ENCODE measurements at places on chromosomes 12 and 14.

GRCh38 chr12:8698132-8698851 lies 501 bp downstream of the RIMKLB start:
- peak; percentile 84 for DNase-seq

GRCh38 chr14:82935691-82936090 lies 1402.0 kb upstream of the SEL1L start:
- DNase-seq, result no peak

DNA sequence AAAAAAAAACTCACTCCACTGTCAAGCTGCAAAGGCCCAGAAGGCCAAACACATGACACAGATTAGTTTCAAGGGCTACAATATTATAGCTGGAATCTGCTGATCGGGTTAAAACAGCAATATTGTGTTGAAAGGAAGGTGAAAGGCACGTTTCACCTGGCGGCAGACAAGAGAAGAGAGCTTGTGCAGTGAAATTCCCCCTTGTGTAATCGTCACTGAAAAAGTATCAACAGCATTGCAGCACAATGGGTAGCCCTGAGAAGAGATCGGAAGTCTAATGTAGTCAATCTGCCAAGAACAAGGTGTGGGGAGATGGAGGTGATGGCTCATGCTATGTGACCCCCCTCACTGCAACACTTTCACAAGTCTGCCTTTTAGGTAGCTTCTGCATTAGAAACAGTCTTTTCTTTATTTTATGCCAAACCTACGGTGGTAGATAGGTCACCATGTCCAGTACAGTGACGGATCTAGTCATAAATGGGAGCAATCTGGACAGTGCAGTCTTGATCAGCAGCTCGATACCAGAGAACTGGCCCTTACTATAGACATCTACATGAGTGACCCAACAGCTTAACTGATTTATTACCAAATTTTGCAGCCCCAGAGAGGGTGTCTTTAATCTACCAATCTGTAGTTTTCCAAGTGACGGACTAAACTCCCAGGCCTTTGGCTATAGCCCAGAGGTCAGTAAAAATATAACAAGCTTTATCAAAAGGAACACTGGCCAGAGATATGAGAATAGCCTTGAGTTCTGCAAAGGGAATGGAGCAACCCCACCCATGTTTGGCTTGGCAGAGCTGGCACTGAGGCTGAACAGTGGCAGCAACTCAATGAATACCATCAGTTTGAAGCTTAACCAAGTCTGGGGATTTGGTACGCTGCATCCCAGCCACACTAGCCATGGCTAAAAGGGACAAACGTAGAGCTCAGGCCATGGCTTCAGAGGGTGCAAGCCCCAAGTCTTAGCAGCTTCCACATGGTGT lies 35.4 kb downstream of the SPTSSA start:
- DNase-seq, result no peak

DNA sequence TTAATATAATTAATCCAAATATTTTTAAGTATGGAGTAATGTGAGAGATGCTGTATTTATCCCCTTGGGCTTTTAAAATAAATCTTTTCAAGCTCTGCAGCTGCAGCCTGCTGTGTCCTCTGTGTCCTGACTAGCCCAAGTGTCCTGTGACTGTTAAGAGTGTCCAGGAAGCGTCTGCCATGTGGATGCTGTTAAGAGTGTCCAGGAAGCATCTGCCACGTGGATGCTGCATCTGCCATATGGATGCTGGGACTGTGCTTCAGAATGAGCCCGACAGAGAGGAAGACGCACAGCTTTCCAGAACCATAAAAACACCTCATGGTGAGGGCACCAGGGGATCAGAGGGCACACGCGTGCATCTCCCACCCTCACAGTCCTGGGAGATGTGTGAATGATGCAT lies 307.2 kb downstream of the ADGRD1 start:
- no peak for DNase-seq

DNA sequence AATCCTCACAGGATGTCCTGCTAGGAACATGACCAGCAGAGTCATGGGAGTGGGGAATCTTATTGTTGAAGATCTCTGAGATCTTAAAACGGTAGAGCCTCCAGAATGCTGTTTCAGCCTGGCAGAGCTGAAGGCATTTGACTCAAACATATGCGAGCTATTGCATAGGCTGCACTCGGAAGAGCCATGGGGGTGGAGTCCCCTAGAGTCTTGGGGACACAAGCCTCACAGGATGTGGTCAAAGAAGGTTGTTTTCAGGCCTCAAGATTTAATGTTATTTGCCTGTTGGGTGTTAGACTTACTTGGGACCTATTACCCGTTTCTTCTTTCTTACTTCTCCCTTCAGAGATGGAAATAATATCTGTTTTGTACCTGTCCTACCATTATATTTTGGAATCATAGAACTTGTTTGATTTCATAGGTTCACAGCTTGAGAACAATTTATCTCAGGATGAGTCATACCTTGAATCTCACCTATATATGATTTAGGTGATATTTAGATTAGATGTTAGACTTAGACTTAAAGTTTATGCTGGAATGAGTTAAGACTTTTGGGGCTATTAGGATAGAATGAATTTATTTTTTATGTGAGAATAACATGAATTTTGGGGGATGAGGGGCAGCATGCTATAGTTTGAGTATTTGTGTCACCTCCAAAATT lies 172.2 kb upstream of the ATP2B1 start:
- no peak for DNase-seq

DNA sequence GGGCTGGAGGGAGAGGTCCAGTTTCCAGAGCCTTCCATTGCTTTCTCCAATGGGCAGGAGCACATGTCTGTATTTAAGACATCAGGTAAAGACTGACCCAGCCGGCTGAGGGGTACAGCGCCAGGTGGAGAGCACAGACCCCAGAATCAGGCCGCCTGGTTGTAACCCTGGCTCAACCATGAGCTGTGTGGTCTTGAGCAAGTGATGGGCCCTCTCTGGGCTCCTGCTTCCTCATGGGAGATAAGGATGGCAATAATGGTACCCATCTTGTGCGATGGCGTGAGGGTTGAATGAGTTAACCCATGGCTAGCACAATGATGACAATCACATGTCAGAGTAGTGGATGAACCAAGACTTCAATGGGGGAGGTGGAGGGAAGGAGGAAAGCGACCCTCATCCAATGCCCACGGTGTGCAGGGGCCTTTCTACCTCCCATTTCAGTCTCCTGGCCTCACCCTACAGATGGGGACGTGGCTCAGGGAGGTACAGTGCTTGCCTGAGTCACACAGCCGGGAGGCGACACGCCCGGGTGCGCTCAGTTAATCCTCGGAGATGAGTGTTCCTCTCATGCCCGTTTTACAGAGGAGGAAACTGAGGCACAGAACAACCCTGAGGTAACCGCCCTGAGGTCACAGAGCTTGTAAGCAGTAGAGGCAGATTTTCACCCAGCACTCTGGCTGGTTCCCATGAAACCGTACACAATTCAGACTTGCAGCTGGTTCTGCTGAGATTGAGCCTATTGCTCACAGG lies 163.9 kb downstream of the RBM19 start:
- no peak for DNase-seq

DNA sequence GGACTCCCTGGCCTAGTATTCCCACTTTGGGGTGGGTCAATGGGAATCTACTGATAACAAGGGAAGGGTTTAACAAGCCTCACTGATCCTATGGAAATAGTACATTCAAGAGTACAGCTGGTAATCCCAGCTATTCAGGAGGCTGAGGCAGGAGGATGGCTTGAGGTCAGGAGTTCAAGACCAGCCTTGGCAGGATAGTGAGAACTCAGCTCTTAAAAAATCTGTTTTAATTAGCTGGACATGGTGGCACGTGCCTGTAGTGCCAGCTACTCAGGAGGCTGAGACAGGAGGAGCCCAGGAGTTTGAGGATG lies 4.5 kb downstream of the POMT2 start:
- DNase-seq, result peak; percentile 37

- no peak for DNase-seq
These were observed 4.0 kb upstream of the CPNE6 start for GRCh38 chr14:24067133-24068082.

GRCh38 chr14:29310757-29311156 lies 544.2 kb downstream of the FOXG1 start:
- no peak for DNase-seq

GRCh38 chr12:107057071-107057834 lies 36.1 kb downstream of the CRY1 start:
- no peak for DNase-seq

DNA sequence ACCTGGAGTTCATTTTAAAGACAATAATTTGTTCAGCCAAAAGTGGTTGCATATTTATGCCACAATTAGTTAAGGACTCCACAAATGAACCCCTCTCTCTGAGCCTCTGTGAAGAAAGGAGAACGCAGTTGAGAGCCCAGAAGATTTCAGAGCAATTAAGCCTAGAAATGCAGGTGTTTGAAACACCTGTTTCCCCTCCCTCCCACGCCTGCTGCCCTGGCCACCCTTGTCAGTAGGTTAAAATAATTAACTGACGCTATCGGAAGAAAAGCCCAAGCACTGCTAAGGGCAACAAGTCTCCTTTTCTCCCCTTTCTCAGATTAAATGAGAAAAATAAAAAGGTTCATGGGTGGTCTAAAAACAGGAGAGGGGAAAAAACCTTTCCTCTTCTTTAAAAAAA lies 99.2 kb downstream of the PPM1A start:
- no peak for DNase-seq

GRCh38 chr12:88393017-88393767 lies 187.1 kb downstream of the KITLG start:
- DNase-seq, result no peak

DNA sequence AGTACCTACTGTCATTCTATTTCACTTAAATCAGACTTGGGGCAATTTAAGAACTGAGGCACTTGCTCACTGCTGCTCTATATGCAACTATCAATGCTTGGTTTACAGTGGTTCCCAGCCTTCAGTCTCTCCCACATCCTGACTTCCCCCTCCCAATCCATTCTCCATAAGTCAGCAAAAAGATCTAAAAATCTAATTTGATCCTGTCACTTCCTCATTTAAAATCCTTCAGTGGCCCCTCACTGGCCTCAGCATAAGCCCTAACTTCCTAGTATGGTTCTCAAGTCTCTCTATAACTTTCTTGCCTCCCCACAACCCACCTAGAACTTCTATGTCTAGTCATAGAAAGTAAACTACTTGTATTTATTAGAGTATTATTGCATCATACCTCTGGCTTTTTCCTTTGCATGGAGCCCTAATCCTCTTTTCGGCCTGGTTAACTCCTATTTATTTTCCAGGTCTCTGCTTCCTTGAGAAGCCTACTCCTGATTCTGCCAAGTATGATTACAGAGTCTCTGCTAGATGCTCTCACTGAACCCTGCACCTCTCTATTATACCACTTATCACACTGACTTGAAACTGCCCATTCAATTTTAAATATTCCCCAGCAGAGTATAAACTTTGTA lies 130.6 kb downstream of the RALGAPA1 start:
- no peak for DNase-seq

GRCh38 chr14:31825459-31825858 lies 251.6 kb upstream of the ARHGAP5 start:
- no peak for DNase-seq

DNA sequence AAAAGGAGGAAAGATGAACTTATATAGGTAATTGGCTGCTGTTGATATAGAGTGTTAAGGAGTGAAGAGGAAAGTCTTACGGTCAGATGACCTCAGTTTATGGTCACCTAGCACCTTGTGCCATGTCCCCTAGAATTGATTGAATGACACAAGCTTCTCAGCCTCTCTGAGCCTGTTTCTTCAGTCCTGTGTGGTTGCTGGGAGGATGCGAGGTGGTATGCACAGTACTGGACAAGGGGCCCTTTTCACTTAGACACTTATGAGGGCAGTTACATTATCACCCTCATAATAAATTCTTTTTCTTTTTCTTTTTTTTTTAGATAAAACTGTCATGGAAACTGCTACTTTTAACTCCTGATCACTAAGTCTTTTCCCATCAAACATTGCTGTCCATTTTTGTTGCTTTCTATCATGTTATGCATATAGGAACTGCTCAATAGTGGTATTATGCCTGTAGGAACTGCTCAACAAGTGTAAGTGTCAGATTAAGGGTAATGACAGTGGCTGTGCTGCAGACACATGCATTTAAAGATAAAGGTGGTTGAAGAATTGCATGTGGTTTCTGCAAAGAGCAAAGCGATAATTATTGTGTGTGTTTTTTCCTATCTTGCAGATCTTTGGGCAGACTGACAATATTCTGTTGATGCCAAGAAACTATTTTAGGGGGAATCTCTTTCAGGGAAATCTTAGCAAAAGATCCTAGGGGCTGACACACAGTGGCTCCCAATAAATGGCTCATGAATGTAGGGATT lies 11.6 kb downstream of the ANO6 start:
- no peak for DNase-seq

- DNase-seq, result no peak
These were observed 330.6 kb upstream of the FBXO33 start for GRCh38 chr14:39762576-39763401.

- no peak for DNase-seq
These were observed 68.9 kb upstream of the CISTR start for GRCh38 chr12:53820514-53821306.

DNA sequence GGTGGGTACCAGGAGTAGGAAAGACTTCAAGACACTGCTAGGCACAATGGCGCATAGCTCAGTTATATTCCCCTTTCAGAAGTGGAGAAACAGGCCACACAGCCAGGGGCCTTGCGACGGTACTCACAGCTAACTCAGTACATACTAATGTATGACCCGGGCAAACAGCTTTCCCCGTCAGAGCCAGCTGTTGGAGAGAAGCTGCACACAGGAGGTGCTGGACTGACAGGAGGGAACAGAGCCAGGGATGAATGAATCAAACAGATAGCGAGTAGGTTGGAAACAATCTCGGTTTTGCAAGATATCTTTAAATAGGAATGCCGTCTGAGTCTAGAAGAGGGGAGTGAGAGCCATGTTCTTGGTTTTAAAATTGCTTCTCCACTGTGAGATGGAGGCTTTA lies 45.5 kb downstream of the PRIMA1 start:
- DNase-seq, result no peak

DNA sequence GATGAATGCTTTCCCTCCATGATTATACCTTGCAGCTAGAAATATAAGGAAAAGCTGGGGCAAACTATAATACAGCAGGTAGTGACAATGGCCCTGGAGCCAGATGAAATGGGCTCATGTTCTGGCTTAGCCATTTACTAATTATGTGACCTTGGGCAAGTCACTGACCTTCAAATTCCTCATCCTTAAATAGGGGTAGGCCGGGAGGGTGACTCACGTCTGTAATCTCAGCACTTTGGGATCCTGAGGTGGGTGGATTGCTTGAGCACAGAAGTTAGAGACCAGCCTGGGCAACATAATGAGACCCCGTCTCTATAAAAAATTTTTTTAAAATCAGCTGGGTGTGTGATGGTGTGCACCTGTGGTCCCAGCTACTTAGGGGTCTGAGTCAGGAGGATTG lies 155.4 kb downstream of the C12orf75 start:
- DNase-seq, result no peak

Data from sciatic nerve (tissue), 2 donors.